ENCODE measurements at places on chromosomes 13 and 19. TPM values are rescaled to one million over a fixed set of nuclear protein-coding genes. Genes with fewer than 3 reads are reported as not detected.
A peak's percentile ranks its signal among the peaks of the same experiment; 100 is the strongest.

DNA sequence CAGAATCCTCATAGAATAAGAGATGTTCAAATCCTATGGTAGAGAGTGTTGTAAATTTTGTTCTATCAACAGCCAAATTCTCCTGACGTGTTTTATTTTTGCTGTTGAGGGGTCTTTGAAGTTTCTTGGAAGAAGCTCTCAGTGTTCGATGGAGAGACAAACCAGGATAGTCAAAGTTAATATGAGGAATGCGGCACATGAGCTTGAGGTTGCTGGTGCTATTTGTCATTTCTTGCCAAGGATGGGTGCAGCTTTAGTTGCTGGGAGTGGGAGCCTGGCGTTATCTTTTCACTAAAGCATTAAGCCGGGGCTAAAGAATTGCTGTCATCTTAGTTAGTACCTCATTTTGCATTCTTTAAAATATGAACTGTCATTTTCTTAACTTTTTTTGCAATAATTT lies 239.9 kb upstream of the CSNK1A1L start:
- DNase-seq, result no peak

DNA sequence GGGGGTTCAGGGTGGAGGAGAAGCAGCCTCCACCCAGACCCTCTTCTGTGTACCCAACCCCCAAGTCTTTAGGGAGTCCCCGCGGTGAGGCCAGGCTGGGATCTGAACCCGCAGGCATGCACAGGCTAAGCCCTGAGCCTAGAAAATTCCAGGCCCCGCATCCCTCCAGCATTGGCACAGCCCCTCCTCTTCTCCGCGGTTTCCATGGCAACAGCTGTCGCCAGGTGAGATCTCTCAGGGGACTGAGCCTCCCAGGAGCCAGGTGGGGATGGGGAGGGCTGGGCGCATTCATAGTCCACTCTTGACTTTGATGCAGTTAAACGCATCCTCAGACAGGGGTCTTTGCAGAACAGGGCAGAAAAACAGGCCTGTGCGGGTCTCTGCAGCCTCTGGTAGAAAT lies 48.3 kb upstream of the USP29 start:
- no peak for DNase-seq

DNA sequence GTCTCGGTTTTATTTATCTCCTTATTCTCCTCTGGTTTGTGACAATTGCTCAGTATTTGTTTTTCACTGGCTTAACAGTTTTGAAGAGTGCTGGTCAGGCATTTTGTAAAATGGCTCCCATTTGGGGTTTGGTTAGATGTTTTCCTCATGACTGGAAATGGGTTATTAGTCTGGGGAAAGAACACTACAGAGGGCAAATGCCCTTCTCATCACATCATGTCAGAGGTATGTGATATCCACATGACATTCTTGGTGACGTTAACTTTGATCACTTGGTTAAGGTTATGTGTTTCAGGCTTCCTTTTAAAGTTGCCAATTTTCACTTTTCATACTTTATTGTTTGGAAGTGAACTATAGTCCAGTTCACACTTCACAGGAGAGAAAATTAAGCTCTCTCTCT lies 74.8 kb upstream of the KLHL1 start:
- DNase-seq, result no peak

- DNase-seq, result peak; percentile 70
These were observed 42.0 kb downstream of the KLF2 start for GRCh38 chr19:16366433-16367260.

GRCh38 chr13:67217880-67218279 lies 12.3 kb downstream of the PCDH9 start:
- no peak for DNase-seq

- no peak for DNase-seq
These were observed 15.7 kb upstream of the ENOX1 start for GRCh38 chr13:43802511-43802910.

DNA sequence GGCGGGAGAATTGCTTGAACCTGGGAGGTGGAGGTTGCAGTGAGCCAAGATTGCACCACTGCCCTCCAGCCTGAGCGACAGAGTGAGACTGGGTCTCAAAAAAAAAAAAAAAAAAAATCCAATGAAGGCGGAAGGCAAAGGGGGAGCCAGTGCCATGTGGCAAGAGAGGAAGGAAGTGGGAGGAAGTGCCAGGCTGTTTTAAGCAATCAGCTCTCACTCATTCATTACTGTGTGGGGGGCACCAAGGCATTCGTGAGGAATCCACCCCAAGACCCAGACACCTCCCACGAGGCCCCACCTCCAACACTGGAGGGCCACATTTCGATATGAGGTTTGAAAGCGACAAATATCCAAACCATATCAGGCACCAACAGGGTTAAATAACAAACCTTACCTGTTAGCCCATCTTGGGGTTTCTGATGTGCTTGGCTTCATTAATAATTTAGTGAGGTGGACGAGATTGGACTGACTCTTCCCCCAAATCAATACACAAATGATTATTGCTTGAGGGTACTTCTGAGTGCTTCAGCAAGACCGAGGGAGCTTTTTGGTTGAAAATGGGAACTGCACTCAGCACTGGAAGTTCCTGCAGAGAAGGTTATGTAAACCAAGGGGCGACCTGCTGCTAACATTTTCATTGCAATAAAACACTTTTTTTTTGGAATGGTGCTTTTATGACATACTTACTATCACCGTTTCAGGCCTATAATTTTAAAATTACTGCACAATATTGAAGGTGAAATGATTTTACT lies 7.5 kb upstream of the LRP3 start:
- DNase-seq, result no peak

- no peak for DNase-seq
These were observed 546 bp upstream of the ZNF546 start for GRCh38 chr19:39996218-39996810.

DNA sequence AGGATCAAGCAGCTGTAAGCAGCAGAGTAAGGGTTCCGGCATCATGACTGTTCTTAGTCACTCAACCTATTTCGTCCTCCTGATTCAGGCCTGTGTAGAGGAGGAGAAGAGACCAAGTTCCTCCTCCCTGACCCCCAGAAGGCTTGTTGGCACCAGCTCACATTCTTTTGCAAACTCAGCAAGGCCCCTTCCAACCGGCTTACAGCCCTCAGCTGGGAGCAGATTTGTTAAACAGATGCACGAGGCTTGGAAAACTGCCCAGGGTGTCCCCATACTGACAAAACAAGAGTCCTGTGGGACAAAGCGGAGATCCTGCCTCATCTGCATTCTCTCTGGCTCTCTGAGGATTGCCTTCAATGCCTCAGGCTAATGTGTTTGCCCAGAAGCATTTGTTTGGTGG lies 113.2 kb upstream of the SOX21 start:
- DNase-seq, result no peak

DNA sequence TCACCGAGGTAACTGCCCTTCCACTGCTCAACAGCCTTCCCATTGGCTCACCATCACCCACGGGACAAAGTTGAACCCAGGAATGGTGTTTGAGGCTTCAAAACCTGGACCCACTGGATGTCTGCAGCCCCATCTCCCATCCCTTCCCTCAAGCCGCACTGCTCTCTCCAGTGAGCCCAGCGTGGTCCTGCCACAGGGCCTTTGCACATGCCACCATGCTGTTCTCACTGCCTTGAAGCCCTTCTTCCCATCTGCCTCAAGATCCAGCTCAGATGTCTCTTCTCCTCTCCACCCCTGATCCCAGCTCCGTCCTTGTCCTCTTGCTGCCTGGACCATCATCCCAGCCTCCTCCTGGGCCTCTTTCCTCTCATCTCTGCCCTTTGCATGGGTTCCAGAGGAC lies 4.0 kb downstream of the SHISA7 start:
- DNase-seq, result no peak

- no peak for DNase-seq
These were observed 18.2 kb downstream of the EFNB2 start for GRCh38 chr13:106517109-106517847.

GRCh38 chr13:80161896-80162295 lies 179.0 kb downstream of the SPRY2 start:
- no peak for DNase-seq

GRCh38 chr13:33158816-33159215 lies 126.7 kb downstream of the STARD13 start:
- no peak for DNase-seq

DNA sequence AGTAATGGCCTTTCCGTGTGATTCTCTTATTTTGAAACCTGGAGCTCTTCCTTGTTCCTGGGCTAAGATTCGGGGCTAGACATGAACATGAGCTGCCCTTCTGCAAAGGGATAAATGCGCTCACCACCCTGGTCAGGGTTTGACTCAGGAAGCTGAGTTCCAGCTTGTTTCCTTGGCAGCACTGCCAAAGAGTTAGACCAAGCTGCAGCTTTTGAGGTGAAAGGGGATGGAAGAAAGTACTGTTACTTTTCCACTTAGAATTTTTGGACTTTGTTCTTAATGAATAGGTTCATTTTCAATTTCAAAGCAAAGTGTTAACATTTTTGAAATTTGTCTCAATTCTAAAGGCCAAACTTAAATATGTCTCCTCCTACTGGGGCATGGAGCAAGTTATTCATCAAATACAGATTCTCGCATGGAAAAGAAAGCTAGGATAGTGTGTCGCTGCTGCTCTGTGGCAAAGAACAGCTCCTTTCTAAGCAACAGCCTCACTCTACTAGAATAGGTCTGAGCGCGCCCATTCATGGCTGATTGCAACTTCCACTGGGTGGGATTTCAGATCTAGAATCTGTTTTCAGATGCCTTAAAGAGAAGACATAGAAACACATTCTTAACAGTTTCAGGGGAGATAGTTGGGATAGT lies 2.2 kb downstream of the RGCC start:
- no peak for DNase-seq

DNA sequence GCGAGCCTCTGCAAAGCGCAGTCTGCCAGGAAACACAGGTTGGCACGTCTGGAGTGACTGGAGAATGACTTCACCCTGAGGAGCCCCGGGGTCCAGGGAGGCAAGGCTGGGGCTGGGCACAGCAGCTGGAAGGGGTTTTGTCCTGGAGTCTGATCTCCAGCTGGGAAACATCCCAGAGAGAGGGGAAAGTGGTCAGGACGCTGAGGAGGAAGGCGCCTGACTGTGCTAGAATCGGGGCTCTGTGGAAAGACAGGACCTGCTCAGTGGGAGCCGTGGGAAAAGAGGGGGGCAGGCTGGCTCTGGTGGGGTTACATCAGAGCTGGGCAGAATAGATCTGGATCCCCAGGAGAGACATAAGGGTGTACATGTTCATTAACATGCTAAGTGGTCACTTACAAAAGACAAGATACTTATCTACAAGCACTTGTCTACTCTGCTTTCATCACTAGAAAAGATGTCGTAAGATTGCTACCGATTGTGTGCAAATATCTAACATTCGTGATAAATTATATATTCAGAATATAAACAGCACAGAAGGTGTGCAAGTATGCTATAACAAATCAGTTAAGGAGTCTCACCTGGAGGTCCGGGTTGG lies 106.6 kb downstream of the COL4A1 start:
- DNase-seq, result no peak

- DNase-seq, result no peak
These were observed 32.8 kb upstream of the NANOS3 start for GRCh38 chr19:13844130-13844631.

Gene ISYNA1
- polyA plus RNA-seq, result 110 TPM

Gene KLC3
- 0.52 TPM for polyA plus RNA-seq

Gene TTYH1
- polyA plus RNA-seq, result 5.2 TPM

Gene ZNF582
- 10.7 TPM for polyA plus RNA-seq

Gene APOC4
- polyA plus RNA-seq, result not detected

Gene NANOS3
- 2.5 TPM for polyA plus RNA-seq

Gene IGFL2
- polyA plus RNA-seq, result 0.66 TPM

Gene PSG4
- not detected for polyA plus RNA-seq

Gene C2CD4C
- 1.1 TPM for polyA plus RNA-seq

Gene APOC1
- 14.0 TPM for polyA plus RNA-seq

Gene PRTN3
- 3.8 TPM for polyA plus RNA-seq

Gene FGF22
- polyA plus RNA-seq, result 0.31 TPM

Gene CRB3
- 16.2 TPM for polyA plus RNA-seq

Gene RFXAP
- polyA plus RNA-seq, result 20.9 TPM
